A375 (cell line): ENCODE measurements at places on chromosomes 1 and 21. TPM values are rescaled to one million over a fixed set of nuclear protein-coding genes. Genes with fewer than 3 reads are reported as not detected.

The PLA2G2C gene
- total RNA-seq: not detected in 2 replicates

The RNU1-3 gene
- total RNA-seq: under 0.01 TPM in 2 replicates

The TRIM58 gene
- total RNA-seq: 12.9 and 13.2 TPM in 2 replicates

The WNT4 gene
- not detected in 2 replicates for total RNA-seq

The FAM78B gene
- 7.1 and 8.3 TPM in 2 replicates for total RNA-seq

The RIIAD1 gene
- total RNA-seq: 1.4 TPM in 1 of 2 replicates, not detected in the other

The CD101 gene
- 0.41 and 0.96 TPM in 2 replicates for total RNA-seq

The CMPK1 gene
- 70.5 and 75.9 TPM in 2 replicates for total RNA-seq

The BEST4 gene
- total RNA-seq: not detected in 2 replicates

The HTR6 gene
- total RNA-seq: 0.15 and 0.27 TPM in 2 replicates

The SPRR2E gene
- not detected in 2 replicates for total RNA-seq

The IL12RB2 gene
- total RNA-seq: not detected in 2 replicates

The PLA2G2F gene
- total RNA-seq: not detected in 2 replicates

The TNFRSF9 gene
- total RNA-seq: 0.04 and 0.29 TPM in 2 replicates

The SPATA17 gene
- 1.8 and 2.4 TPM in 2 replicates for total RNA-seq

The GJA8 gene
- not detected in 2 replicates for total RNA-seq

The S100A12 gene
- not detected in 2 replicates for total RNA-seq

The DIRAS3 gene
- total RNA-seq: 0.27 and 1.6 TPM in 2 replicates

The LHX8 gene
- 1.3 and 2.3 TPM in 2 replicates for total RNA-seq

The PLEKHN1 gene
- 4.0 and 4.1 TPM in 2 replicates for total RNA-seq

The KAZN gene
- total RNA-seq: 1.2 and 2.3 TPM in 2 replicates

The CREG1 gene
- 52.7 and 56.0 TPM in 2 replicates for total RNA-seq

The WDR64 gene
- total RNA-seq: not detected in 2 replicates

The C4BPB gene
- not detected in 2 replicates for total RNA-seq

The ATP1A4 gene
- not detected in 2 replicates for total RNA-seq

The APOBEC4 gene
- not detected in 2 replicates for total RNA-seq

The BGLAP gene
- total RNA-seq: 2.2 and 5.1 TPM in 2 replicates

The PALMD gene
- not detected in 2 replicates for total RNA-seq

The CNTN2 gene
- 1.2 TPM in 1 of 2 replicates, not detected in the other for total RNA-seq

The CHI3L2 gene
- total RNA-seq: 0.34 and 0.38 TPM in 2 replicates

The TMEM82 gene
- not detected in 2 replicates for total RNA-seq

The ZBTB37 gene
- total RNA-seq: 5.2 and 5.4 TPM in 2 replicates

The INTS7 gene
- total RNA-seq: 24.1 and 28.3 TPM in 2 replicates

The DNAJB4 gene
- 4.1 and 15.8 TPM in 2 replicates for total RNA-seq

The MAP3K21 gene
- 7.9 and 8.6 TPM in 2 replicates for total RNA-seq

The LCK gene
- total RNA-seq: 0.30 TPM in 1 of 2 replicates, not detected in the other

The CR1L gene
- total RNA-seq: not detected in 2 replicates
